ENCODE measurements at places on chromosomes 2 and 18.

DNA sequence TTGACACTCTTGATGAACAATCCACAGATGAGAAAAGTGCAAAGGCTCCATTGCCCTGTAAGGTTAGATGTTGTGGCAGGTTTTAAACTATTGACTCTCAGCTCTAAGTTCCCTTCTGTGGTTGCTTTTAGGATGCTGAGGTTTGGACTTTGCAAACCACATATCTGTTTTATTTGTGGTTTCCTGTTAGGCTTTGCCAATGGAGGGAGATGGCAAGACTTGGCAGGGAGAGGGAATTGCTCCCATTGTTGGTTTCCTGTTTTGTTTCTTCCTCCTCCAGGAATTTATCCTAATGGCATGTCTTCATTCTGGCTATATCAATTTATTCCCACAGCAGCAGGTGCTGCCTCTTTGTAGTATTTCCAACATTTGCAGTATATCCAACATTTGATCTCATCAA is 772.3 kb downstream of the LRRTM4 start:
- no peak for DNase-seq

DNA sequence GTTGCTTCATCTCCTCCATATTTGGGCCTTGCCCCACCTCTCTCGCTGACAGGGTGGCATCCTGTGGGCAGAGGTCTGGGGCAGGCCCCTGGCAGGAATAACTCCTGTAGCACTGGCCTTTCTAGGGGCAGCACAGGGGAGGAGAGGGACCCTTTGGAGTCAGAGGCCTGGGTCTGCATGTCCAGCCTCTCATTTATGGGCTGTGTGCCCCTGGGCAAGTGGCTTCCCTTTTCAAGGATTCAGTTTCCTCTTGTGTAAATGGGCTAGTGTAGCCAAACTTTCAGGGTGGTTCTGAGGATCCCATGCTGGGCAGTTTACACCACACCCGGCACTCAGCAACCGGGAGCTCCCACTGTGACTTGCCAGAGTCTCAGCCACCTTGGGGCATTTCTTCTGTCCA is 23.4 kb downstream of the ADRA2B start:
- DNase-seq = no peak

GRCh38 chr2:185833864-185834263 is 95.3 kb downstream of the FSIP2 start:
- no peak for DNase-seq

DNA sequence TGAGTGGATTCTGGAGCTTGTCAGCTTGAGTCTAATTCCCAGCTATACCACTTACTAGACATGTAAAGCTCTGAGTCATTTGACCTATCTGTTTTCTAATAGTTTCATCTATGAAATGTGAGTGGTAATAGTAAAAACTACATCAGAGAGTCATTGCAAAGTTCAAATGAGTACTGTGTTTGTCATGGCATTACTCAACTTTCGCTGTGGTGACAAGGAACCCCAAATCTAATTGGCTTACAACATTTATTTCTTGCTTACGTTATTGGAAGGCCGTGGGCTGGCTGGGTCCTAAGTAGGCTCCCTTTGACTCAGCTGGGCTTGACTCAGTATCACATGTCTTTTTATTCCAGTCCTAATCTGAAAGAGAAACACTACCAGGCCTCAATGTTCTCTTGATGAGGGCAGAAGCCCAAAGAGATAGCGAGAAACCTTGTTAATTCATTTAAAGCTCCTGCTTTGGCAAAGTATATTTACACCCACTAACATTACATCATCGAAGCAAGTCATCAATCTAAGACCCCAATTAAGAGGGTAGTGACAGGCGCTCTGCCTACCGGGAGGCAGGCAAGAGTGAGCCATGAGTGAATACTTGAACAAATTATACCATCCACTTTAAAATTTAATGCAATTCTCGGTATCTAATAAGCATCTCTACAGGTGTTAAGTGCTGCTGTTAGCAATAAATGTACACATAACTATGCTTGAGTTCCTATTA is 431.8 kb upstream of the SPHKAP start:
- no peak for DNase-seq

DNA sequence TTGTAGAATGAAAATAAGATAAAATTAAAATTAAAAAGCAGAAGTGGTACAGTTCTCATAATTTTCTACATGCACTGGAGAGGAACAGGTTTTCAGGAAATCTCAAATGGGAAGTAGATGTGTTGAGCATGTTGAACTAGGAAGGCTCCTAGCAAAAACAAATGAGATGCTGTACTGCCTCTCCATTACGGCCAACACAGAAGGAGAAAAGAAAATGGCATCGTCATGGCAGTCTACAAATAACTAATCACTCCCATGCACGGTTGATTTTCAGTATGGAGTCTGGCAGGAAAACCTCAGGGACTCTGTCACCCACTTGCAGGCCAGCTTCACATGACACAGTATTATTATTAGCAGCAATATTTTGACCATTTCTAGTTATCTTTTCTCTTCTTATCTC is 278.7 kb downstream of the NRXN1 start:
- DNase-seq = no peak

- DNase-seq = no peak
These were observed 47.7 kb downstream of the DNMT3A start for GRCh38 chr2:25293958-25294562.

DNA sequence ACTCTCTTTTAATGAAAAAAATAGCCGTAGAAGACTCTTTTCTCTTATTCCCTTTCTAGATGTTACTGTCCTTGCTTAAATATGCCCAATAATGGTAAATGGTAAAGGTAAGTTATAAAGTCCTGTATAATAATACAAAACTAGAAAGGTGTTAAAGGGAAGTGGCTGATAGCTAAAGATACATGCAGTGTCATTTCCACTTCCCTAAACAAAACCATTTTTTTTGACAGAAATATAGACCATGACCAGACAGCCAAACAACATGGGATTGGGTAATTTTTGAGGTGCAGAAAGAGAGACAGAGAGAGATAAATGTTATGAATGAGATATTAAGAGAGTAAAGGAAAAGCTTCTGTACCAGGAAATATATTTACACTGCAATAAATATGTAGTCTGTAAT is 731.7 kb upstream of the REG3G start:
- DNase-seq = no peak

GRCh38 chr18:23302851-23303527 is 150.1 kb upstream of the RIOK3 start:
- no peak for DNase-seq

Measured in central memory CD4-positive, alpha-beta T cell (primary cell).